ENCODE measurements at places on chromosomes 4 and X.

DNA sequence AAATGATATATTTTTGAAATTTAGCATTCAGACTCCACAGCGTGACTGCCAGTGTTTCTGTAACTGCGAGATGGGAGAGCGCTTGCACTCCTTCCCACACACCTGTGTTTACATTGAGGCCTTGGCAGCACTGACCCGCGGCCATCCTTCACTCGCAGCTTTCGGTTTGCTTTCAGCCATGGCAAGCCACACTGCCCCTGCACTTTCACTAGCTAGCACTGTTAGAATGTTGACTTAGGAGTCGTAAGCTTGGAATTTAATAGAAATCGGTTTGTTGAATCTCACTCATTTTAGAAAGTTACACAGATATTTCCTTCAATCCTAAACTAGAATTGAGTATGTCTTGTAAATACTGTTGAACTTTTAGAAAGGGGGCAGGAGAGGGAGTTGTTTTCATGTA is 136.2 kb downstream of the CFAP299 start:
- no peak for DNase-seq

GRCh38 chrX:55119271-55119670 is 30.5 kb downstream of the PAGE2 start:
- DNase-seq = no peak

GRCh38 chr4:186723292-186724057 is at the start of gene FAT1:
FAT1 (minus strand) TSS chr4:186723856; CDS start chr4:186709827, 14,029 bp downstream.
- no peak for DNase-seq

- DNase-seq = no peak
Observed at GRCh38 chr4:185773419-185773818, 38.6 kb downstream of the SORBS2 start.

- no peak for DNase-seq
Observed at GRCh38 chr4:139142087-139142486, 34.9 kb downstream of the ELF2 start.

DNA sequence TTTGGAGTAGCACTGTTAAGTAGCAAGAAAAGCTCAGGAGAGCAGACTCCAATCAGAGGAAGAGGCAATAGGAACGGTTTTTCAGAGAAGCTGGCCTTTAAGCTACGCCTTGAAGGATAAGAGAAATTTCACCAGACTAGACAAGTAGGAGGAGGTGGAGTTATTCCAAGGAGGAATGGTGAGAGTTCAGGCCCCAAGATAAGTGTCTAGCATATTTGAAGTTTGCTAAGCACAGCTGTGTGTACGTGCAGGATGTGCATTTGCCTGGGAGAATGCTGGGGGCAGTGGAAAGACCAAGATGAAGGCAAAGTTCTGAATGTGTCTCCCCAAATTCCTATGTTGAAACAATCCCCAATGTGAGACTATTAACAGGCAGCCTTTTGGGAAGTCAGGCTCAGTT is 91.6 kb downstream of the SOWAHB start:
- DNase-seq = no peak

DNA sequence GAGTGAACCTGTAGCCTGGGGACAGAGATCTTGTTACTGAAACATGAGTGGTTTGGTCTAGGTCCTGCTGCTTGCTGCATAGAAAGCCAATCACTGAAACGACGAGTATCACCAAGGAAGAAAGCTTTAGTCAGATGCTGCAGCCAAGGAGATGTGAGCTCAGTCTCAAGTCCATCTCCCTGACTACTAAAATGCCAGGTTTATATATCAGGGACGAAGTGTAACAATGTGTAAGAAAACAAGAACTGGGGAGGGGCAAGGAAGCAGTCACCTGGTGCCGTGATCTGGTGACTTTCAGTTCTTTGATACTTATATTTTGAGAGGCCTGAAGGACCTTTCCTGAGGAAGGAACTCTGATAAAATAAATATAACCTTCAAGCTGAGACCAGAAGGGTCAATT is 19.6 kb upstream of the ABRAXAS1 start:
- DNase-seq = no peak

DNA sequence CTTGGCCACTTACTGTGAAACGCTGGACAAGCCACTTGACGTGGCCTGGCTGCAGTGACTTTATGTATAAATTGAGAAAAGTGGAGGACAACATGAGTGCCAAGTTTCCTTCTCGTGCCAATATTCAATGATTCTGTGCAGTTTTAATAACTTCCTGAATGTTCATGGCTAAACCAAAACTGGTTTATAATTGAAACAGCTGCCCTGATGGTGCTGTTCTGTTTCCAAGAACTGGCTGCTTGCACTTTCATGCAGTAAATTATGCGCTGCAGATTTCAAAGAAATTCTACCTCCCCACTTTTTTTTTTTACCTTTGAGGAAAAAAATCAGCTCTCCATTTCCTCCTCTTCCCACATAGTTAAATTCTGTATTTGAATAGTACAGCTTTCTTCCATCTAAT is 205.2 kb upstream of the CASK start:
- no peak for DNase-seq

GRCh38 chrX:51899741-51900140 is 6.3 kb downstream of the MAGED1 start:
- no peak for DNase-seq

GRCh38 chr4:176818531-176818930 is 25.8 kb upstream of the VEGFC start:
- no peak for DNase-seq

DNA sequence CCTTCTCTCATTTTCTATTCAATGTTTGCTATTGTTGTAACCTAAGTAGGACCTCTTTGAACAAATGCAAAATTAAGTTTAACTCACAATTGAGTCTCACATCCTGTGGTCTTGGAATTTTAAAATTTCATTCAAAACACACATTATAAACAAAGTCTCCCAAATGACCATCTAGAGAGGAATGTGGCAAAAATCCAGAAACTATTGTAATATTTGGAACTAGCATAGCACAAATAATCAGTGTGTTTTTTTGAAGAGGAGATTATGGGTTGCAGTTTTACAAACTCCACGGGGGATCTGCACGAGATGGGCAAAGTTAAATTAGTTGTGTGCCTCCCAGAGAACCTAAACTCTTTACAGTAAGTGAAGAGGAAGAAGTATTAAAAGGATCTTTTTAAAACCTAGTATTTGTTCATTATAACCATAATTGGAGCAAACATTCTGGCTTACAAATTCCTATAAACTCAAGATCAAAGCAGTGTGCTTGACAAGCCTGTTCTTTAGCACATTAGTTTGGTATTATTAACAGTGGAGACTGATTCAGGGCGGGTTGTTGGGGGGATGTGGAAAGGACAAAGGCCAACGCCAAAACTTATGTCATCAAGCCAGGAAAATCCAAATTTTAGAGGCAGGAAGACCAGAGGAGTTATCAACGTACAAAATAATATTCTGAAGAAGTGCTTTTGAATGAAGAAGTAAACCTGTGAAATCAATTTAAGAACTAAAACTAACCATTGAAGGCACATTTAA is 22.4 kb upstream of the RBPJ start:
- DNase-seq = no peak

DNA sequence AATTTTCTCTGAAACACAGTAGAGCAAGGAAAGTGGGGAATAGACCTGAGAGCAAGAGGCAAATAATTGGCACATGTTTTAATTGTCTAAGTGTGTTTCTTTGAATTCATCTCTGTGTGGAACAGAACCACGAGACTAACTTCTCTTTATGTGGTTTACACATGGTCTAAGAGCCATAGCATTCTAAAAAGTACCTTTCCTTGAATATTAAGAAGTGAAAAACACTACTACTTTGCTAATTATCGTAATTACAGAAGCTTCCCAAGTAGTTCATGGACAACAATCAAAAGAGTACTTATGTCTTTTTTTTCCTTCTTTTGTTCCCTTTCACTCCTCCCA is 2.9 kb upstream of the CYBB start:
- no peak for DNase-seq

GRCh38 chr4:114093221-114093715 is 113.8 kb upstream of the ARSJ start:
- no peak for DNase-seq

GRCh38 chrX:15204130-15204751 is 65.6 kb downstream of the ASB9 start:
- no peak for DNase-seq

- DNase-seq = no peak
Observed at GRCh38 chr4:111330786-111331185, 707.9 kb upstream of the PITX2 start.

GRCh38 chr4:165720411-165721082 is 152.5 kb upstream of the TLL1 start:
- no peak for DNase-seq

- no peak for DNase-seq
Observed at GRCh38 chrX:41153448-41153847, 68.2 kb downstream of the USP9X start.

DNA sequence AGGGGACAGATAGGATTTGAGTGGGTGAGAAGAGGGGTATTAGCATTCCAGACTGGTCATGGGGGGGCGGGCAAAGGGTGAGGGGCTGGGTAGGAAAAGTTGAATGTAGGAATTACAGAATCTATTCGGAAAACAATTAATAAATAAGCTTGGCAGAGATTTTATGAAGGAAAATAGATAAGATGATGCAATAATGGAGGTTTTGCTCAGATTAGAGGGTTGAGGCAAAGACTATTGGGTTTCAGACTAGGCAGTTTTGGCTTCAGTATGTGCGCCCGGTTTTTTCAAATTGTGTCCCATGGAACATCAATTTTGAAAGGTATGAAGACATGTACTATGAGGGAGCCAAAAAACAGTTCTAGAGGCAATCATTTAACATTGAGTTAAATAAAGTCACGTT is 410.6 kb downstream of the SPRY1 start:
- DNase-seq = no peak

DNA sequence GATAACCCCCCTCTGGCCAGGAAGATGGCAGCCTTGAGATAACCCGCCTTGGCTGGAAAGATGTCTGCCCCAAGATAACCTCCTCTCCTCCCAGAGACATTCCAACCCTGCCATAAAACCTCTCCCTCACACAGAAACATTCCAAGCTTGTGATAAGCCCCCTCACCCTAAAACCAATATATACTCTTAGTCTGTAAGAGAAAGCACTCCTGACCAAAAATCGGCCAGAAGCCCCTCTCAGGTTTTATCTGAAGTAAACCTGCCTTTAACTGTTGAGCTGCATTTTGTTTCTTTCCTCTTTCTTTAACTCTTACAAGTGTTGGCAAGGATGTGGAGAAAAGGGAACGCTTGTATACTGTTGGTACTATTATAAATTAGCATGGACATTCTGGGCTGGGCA is 8.5 kb downstream of the ERCC6L start:
- DNase-seq = no peak

DNA sequence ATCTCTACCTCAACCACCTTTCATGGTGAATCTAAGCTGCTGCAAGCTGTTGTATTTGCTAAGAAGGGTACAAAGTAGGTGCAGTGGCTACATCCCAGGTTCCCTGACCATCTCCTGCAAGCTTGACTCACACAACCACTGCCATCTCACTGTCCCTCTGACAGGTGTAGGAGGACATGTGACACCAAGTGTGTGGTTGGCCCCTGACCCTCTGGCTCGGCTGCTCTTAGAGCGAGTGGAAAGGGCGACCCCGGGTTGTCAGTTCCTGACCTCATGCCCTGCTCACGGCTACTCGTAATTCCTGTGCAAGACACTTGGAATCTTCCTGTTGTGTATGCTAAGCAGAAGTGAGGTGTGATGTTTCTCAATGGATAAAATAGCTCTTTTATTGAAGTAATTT is 184.4 kb downstream of the DCLK2 start:
- no peak for DNase-seq

- no peak for DNase-seq
Observed at GRCh38 chrX:108353452-108353851, 84.8 kb downstream of the COL4A6 start.

GRCh38 chr4:32042486-32043247 is 1322.5 kb downstream of the PCDH7 start:
- DNase-seq = no peak

GRCh38 chrX:21705225-21705624 is 47.1 kb upstream of the KLHL34 start:
- no peak for DNase-seq

- DNase-seq = no peak
Observed at GRCh38 chr4:8552581-8553205, 27.5 kb upstream of the GPR78 start.

- peak; percentile 47 for DNase-seq
Observed at GRCh38 chr4:128863312-128864075, 54.0 kb downstream of the JADE1 start.

DNA sequence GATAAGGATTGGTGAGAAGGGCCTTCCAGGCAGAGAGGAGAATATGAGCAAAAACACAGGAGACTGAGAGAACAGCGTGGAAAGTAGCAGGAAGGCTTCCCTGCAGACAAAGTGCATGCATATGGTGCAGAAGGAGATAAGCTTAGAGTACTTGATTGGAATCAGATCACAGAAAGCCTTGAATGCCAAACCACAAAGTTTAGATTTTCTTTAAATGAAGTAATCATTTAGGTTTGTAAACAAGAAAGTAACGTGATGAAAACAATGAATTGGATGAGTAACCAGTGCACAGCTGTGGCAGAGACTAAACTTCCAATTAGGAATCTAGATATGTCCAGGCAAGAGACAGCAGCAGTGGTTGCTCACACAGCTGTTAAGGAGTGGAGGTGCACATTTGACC is 83.8 kb upstream of the C1QTNF7 start:
- no peak for DNase-seq

DNA sequence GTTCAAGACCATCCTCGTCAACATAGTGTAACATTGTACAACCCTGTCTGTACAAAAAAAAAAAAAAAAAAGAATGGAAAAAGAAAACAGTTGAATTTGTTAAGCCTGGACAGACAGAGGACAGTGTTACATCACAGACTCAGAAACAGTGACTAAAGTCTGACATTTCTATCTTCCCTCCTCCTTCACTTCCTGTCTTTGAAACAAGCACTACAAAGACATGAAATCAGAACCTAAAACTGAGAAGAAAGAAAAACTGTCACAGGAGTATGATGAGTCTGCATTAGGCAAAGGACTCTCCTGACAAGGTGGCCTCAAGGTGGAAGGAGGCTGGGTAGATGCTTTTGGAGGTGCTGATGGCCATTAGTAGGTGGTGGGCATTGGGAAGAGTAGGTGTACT is 126.7 kb downstream of the RBM47 start:
- no peak for DNase-seq

DNA sequence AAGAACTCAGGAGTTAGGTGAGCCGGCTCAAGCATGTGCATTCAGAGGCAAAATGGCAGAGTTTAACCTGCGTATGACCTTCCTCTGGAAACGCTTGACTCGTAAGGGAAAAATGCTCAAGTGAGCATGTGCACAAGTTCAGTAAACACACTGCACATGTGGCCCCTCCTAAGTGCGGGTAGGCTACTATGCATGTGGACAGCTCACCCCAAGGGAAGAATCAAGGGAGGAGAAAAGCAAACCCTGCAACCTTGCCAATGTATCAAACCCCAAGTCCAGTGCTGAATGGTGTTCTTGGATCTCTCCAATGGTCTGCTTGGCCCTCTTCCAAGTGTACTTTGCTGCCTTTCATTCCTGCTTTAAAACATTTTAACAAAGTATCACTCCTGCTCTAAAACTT is 407.1 kb downstream of the ADAM29 start:
- no peak for DNase-seq

DNA sequence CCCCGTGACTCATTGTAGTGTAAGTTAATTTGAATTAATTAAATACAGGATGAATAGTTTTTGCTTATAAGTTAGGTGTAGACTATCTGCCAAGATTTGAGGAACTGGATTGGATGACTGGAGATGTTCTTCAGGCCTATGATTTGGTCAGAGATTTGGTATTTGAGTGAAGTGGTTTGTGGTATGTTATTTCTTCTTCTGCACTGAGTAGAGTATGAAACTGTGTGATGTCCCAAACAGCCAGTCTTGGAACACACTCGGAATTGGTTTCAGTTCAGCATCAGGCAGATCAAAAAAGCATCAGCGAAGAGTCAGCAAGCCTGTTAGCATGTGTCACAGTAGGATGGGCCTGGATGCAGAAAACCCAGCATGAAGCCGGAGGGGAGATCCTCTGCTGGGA is 294.1 kb downstream of the ARHGAP10 start:
- DNase-seq = no peak
